ENCODE measurements at places on chromosomes 3 and 15.
A peak's percentile ranks its signal among the peaks of the same experiment; 100 is the strongest.

GRCh38 chr3:117695871-117696645 lies 986.5 kb downstream of the TUSC7 start:
- DNase-seq = no peak

- no peak for DNase-seq
Observed at GRCh38 chr3:70273492-70273891, 38.9 kb downstream of the MDFIC2 start.

DNA sequence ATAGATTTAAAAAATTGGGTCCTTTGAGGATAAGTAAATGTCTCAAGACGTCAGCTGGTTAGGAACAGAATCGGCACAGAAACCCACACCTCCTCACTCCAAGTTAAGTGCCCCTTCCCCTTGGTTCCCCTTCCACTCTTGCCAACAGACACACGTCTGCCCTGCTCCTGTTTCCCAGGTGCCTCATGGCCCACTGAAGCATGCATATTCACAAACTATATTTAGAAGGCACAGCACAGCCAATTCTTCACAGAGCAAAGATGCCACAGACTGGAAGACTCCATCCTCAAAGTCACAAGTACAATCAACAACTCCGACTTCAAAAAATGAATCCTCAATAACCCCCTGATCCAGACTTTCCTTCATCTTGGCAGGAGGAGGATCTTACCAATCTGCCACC lies 295.4 kb upstream of the NR2F2 start:
- DNase-seq = no peak

DNA sequence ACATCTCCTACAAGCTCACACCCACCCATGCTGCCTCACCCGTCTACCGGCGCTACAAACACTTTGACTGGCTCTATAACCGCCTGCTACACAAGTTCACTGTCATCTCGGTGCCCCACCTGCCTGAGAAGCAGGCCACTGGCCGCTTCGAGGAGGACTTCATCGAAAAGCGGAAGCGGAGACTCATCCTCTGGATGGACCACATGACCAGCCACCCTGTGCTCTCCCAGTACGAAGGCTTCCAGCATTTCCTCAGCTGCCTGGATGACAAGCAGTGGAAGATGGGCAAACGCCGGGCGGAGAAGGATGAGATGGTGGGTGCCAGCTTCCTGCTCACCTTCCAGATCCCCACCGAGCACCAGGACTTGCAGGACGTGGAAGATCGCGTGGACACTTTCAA lies 2.1 kb downstream of the SNX33 start:
- no peak for DNase-seq

DNA sequence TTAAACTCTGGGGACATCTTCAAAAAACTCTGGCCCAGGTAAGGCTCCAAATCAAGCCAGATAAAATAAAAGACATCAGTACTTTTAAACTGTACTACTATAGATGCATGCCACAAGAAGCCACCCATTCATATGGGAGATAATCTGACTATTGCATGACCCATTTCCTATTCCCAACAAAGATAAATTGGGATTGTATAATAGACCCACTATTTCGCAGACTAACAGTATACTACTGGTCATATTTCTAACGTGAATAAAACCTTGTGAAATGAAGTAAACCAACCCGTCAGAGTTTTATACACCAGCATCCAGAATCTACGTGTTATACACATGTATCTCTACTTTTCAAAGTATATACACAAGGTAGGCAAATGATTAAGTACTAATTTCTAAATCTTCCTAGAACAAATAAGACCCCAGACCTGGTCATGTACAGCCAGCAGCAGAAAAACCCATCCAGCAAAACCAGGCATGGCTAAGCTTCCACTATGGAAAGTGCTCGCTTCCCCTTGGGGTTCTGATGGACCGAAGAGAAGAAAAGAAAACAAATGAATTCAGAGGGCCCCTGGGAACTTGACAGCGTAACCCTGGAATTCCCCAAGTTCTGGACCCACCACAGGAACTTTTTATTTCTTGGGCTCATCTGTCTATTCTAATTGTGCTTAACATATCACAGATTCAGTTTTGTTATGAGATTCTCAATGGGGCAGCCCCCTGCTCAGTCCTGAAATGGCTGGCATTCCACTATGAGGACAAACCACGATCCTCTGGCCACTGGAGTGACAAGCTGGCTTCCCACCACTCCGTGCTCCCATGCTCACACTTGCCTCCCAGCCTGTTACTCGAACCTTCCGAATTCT lies 69.1 kb downstream of the MB21D2 start:
- DNase-seq = no peak

- DNase-seq = no peak
Observed at GRCh38 chr15:77768107-77768506, 135.4 kb upstream of the LINGO1 start.

DNA sequence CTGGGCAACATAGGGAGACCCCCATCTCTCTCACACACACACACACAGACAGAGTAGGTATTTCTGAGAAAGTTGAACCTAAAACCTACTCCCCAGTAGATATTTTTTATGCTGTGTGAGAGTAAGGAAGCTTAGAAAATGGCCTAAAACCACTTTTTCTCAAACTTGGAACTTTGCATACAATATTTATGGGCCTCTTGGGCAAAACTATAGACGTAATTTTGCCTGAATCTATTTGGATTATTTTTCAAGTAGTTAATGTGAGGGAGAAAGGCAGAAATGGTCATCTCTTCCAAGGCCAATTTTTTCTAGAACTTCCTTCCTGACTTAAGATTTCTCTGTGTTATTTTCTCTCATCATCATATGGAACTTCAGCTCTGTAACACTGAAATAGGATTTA lies 81.7 kb downstream of the ZNF609 start:
- no peak for DNase-seq

DNA sequence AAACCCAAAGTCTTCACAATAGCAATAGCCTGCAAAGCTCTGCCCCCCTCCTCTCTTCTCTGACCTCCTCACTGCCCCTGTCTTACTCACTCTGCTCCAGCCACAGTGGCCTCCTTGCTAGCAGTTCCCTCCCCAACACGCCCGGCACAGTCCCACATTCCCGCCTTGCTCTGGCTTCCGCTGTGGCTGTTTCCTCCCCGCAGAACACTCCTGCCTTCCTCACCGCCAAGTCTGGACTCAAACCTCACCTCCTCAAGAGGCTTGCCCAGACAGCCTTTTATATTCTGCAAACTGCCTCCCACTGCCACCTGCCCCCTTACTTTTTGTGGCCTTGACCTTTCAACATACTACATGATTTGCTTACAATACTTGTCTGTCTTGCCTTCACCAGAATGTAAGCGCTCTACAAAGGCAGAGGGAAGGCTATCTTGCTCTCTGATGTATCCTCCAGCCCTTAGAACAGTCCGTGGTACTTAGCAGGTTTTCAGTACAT lies 406 bp upstream of the MPI start:
- no peak for DNase-seq

GRCh38 chr3:192917404-192918274 lies at the start of gene MB21D2:
Gene MB21D2, minus strand, starts transcription at chr3:192917856. Its CDS starts 16 bp downstream, at chr3:192917840.
- peak; percentile 75 for DNase-seq

DNA sequence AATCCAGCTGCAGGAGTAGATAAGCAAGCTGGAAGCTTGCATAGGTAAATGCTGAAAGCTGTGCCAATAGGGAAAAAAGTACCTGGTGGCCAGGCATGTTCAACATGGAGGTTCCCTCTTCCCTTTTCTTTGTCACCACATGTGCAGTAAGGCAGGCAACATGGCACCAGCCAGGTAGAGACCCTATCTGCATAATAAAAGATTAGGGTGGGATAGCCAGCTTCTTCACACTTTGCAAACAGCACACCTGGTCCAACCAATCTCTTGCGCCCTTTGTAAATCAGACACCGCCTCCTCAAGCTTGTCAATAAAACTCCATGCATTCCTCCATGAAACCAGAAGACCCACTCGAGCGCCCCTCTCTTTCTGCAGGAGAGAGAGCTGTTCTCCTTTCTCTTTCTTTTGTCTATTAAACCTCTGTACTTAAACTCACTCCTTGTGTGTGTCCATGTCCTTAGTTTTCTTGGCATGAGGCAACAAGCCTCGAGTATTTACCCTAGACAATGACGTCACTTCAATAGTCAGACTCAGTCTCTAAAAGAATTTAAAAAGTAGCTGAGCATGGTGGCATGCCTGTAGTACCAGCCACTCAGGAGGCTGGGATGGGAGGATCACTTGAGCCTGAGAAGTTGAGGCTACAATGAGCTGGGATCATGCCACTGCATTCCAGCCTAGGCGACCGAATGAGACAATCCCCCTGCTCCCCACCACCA lies 256.3 kb downstream of the SCAPER start:
- DNase-seq = no peak

- DNase-seq = no peak
Observed at GRCh38 chr3:180646187-180646790, 33.0 kb downstream of the CCDC39 start.

DNA sequence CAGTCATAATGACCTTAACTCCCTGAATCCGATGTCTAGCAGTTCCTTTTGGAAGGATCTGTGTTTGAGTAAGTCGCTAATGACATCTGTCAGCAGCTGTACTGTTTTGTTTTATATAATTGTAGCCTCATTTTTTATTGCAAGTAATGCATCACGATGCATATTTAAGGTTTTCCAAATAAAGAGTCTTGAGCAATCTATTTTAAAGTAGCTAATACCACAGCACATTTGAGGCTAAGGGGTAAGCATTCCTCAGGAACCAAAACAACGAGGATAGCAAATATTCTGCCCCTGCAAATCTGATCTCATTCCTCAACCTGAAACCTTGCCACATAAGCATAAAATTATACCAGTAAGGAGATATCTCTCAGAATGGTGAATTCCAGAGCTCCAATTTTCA lies 98.7 kb downstream of the TBC1D5 start:
- DNase-seq = no peak

DNA sequence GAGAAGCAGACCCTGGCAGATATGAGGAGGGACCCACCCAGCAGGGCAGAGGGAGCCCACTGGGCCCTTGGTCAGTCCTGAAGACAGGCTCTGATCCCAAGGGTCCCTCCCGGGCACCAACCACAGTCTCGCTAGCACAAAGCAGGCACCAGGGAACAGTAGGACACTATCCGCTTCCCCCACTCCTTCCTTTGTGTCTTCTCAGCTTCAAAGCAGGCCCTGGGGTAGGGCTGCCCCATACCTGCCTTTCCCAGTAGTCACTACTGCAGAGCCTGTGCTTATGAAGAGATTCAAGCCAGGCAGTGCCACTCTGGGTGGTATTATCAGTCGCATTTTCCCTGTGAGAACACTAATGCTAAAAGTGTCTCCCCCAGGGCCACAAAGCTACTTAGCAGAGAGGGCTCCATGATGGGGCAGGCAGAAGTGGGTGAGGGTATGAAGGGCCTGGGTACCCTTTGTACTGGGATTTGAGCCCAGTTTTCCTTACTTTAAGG lies 32.7 kb downstream of the SRPRB start:
- DNase-seq = no peak

DNA sequence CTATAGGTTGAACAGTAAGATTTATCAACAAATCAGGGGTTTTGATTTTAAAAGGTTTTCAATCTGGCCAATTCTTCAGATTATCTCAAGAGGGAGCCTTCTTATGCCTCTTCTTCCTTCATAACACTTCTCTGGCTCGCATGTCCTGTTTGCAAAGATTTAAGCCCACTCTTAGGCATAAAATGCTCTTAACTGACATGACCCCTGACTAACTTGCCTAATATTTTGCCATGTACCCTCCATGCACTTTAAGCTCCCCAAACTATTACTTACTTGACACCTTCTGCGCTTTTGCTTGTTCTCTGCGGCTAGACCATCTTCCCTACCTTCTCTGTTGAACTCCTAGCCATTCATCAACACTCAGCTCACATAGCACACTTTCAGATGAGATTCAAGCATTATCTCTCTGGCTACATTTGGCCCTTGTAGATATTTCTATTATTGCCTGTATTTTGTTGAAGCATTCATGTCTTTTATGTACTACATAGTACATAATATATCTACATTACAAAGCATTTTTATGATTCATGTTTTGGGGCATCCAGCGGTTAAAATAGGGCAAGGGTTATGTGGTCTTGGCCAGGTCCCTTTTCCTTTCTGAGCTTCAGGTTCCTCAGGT lies 1.0 kb upstream of the ARIH1 start:
- DNase-seq = no peak

DNA sequence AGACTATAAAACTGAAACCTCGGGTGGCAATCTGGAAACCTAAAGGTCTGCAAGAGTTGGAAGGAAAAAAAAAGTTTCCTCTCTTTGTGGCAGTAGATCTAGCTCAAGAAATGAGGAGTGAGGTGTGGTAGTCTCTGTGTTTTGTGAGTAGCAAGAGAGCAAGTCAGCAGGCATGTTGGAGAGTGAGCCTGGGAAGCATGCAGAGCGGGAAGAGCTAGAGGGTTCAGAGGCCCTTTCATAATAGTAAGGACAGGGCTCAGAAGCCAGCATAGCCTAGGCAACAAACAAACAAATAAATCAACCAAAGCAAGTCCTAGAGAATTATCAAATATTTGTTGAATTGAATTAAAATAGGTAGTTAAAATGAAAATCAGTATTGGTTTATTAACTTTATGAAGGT lies 189.7 kb upstream of the CBLB start:
- no peak for DNase-seq

DNA sequence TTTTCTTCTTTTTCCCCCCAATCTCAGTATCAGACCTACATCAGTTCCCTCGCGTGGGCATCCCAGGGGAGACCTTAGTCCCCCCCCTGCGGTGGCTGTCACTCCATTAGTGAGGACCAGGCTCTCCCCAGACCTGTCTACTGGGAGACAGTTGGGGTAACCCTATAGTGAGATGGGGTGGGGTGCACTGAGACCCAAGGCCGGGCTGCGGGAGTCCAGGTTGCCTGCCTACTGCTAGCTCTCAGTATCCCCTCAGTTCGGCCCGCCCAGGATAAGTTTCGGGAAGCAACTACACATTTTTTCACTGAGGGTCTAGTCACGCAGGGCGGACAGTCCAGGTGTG lies 671 bp upstream of the DCUN1D1 start:
- DNase-seq = no peak

GRCh38 chr3:52620580-52620979 lies 65.1 kb downstream of the PBRM1 start:
- DNase-seq = no peak

DNA sequence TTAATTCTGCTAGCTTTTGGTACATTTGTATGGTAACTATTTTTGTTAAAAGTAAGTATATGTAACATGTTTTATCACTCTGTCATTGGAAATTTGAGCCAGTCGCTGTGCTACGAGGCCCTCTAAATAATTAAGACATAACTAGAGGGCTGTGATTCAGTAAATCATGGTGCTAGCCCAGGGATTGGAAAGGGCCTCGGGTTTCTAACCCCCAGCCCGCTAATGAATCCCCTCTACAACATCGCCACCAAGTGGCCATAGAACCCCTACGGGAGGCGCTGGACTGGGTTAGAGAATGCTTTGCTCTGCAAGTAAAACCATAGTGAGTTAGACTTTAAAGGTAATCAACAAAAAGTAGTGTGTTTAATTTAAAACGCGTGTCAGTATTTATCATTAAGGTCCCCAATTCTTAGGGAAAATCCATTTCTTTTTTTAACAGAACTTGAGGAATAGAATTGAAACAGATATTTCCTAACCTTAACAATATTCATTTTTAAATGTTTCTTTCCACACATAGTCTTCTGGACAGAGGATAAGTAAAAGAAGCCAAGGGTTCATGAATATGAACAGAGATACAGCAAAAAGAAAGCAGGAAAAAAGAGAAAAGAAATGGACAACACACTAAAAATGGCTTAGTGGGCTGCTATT lies 744.7 kb downstream of the EPHA3 start:
- DNase-seq = no peak

GRCh38 chr3:18758047-18758704 lies 333.0 kb upstream of the SATB1 start:
- DNase-seq = no peak

Measured in T1000 (cell line).